ENCODE measurements at places on chromosomes 11 and 22. TPM values are rescaled to one million over a fixed set of nuclear protein-coding genes. Genes with fewer than 3 reads are reported as not detected.

GRCh38 chr11:81579339-81579738, 1154.3 kb downstream of the FAM181B start:
- no peaks in the 10 kb centered on the region for H3K4me1 ChIP-seq
- H3K36me3 ChIP-seq = no peaks in the 10 kb centered on the region
- H3K4me3 ChIP-seq = no peak overlapping the region
- DNase-seq = no peak

DNA sequence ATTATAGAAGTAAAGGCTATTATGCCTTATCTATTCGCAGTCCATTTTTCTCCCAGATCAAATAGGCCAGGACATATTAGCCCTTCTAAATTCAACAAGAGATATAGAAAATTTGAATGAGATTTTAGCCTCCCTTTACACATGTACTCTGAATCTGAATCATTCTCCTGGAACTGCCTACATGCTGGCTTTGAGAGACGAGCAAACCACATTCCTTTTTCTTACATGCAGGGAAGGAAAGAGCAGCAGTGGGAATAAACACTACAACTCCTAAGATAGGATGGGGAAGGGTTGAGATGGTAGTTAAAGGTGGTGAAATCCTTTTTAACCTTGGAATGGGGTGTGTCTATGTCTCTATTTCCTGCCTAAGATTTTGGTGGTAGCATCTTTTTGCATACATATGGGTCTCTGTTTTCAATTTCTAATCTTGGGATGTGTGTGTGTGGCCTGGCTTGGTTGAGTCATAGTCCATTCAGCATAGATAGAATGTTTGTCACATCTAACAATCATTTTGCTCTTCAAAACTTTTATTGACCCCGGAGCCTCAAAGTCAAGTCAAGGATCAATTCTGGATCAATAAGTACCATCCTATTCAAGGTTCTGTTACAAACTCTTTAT, 11.1 kb upstream of the OOSP2 start:
- no peaks in the 10 kb centered on the region for H3K36me3 ChIP-seq
- H3K27ac ChIP-seq = no peak overlapping the region
- no peaks in the 10 kb centered on the region for H3K4me1 ChIP-seq
- no peak for DNase-seq
- no peak overlapping the region for H3K4me3 ChIP-seq

Gene ST14
- total RNA-seq = 0.79 TPM

- H3K4me1 ChIP-seq = peaks cover 14% of the 10 kb centered on the region
- no peaks in the 10 kb centered on the region for H3K27me3 ChIP-seq
- H3K4me3 ChIP-seq = peak overlapping the region; percentile 74
- H3K36me3 ChIP-seq = no peaks in the 10 kb centered on the region
- H3K27ac ChIP-seq = peak overlapping the region; percentile 61
These were observed 32.4 kb downstream of the EIF3F start for GRCh38 chr11:8019314-8020243.

Gene OR8G1
- not detected for total RNA-seq

GRCh38 chr11:63882555-63883242, 34.3 kb downstream of the RCOR2 start:
- H3K4me3 ChIP-seq = no peak overlapping the region
- no peak overlapping the region for H3K27ac ChIP-seq
- peak; percentile 35 for DNase-seq
- H3K36me3 ChIP-seq = peaks cover 7% of the 10 kb centered on the region
